ENCODE measurements at places on chromosomes 7 and 10. TPM values are rescaled to one million over a fixed set of nuclear protein-coding genes. Genes with fewer than 3 reads are reported as not detected.

DNA sequence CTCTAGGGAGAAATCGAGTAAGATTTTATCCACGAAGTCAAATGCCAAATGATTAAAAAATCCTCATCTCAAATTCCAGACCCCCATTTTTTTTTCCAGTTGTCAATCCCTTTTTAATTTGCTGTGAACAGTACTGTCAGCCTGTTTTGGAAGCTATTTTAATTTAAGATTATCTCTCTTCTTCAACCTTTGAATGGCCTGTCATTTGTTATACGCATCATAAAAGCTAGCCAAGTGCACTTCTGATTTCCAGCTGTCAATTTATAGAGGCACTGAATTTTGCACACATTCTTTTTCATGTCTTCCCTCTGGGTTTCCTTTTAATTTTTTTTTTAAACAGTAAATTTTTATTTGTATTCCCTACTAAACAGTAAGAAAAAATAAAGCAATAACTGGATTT is 336.4 kb upstream of the HGF start:
- DNase-seq = no peak
- no peak overlapping the region for H3K4me3 ChIP-seq

- peak overlapping the region; percentile 86 for H3K27ac ChIP-seq
- DNase-seq = no peak
- H3K4me1 ChIP-seq = peaks cover 7% of the 10 kb centered on the region
- H3K4me3 ChIP-seq = peak overlapping the region; percentile 53
- no peaks in the 10 kb centered on the region for H3K27me3 ChIP-seq
These were observed 797 bp upstream of the STMP1 start for GRCh38 chr7:135661311-135662122.

- H3K27me3 ChIP-seq = no peaks in the 10 kb centered on the region
- H3K4me3 ChIP-seq = no peak overlapping the region
- peaks cover 31% of the 10 kb centered on the region for H3K4me1 ChIP-seq
- H3K27ac ChIP-seq = no peak overlapping the region
- H3K36me3 ChIP-seq = peaks cover 2% of the 10 kb centered on the region
These were observed 21.0 kb downstream of the ITPRIP start for GRCh38 chr10:104317269-104317710.

The ZNF716 gene
- total RNA-seq = not detected

The CLDN4 gene
- 342 TPM for total RNA-seq

The ZNF487 gene
- 7.1 TPM for total RNA-seq

The CYP2C19 gene
- 0.28 TPM for total RNA-seq

The TRIL gene
- 6.1 TPM for total RNA-seq

All from kidney (tissue), 22 donors.